ENCODE measurements at places on chromosomes 2 and 18.

GRCh38 chr2:32496662-32497061 lies 131.2 kb upstream of the TTC27 start:
- DNase-seq = no peak

DNA sequence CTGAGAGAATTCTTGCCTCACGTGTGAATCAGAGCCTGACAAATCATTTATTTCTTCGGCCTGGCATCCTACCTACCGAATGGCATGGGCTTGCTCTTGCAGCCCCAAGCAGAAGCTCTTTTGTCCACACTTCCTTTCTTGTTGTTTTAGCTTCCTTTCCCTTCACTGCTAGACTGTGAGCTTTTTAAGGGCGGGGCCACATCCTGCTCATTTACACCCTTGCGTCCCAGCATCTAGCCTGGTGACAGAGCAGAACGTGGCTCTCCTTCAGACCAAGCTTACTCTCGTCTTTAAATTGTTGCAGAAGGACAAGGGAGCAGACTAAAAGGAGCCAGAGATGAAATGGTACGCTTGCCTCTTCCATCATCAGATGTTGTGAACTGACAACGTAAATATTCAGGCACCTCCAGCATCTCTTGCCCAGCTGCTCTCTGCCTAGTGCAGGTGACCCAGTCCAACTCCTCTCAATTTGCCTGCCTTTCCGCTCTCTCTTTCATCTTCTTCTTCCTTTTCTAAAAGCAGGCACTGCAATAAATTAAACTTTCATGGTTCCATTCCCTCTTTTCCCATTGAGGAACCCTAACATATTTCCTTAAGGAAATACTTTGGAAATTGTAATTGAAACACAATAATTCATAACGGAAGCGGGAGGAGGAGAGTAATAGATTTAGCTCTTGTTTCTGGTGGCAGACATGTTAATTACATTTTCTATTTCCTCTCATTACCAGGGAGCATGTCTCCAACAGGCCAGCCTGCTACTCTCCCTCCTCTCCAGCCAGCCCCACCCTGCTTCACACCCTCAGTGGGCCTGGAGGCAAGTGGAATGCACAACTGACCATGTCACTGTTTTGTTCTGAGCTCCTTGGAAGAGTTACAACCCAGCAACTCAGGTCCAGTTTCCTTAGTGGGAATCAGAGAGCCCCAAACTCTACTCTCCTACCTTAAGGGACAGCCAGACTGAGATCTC lies 228.1 kb upstream of the TRIB2 start:
- DNase-seq = peak; percentile 44

DNA sequence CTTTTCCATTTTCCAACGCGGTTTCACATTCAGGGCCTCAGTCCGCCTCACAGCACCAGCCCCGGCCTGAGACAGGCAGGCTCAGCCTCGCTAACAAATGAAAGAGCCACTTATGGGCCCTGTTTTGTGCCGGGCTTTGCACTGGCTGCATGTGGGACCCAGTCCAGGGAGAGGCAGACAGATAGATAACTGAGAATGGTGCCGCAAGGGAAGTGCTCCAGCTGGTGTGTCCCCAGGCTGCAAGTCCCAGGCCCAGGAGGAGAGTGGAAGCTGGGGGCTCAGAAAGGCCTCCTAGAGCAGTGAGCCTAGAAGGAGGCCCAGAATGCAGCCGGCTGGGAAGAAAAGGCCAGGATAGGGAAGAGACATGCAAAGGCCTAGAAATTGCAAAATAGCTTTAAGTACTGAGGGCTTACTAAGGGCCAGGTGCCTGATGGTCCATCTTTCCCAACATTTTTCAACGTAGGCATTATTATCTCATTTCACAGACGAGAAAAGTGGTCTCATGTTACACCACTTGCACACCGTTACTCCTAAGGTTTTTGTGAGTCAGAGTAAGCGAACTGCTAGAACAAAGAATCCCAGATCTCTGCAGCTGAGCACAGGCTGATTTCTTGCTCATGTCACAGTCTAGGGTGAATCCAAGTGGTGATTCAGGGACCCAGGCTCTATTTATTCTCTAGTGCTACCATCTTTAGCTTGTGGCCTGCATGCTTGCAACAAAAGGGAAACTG lies 26.0 kb downstream of the ADRA2B start:
- no peak for DNase-seq

GRCh38 chr2:18475884-18476283 lies 84.6 kb downstream of the RDH14 start:
- no peak for DNase-seq

DNA sequence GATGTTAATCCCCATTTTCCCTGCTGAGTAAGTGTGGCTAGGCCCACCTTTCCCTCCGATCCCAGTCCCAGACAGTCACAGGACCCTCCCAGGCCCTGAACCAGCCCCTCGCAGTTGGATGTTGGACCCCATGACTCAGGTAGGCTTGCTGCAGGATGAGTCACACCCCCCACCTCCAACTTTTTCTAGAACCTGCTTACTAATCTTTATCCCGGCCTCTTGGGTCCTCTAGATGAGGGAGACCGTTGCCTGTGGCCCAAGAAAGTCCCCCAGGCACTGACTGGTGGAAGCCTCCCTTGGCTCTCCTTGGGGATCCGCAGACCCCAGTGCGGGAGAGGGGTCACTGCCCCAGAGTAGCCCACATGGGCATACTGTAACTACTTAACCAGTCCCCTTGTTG lies 98.5 kb downstream of the SMAD7 start:
- no peak for DNase-seq

DNA sequence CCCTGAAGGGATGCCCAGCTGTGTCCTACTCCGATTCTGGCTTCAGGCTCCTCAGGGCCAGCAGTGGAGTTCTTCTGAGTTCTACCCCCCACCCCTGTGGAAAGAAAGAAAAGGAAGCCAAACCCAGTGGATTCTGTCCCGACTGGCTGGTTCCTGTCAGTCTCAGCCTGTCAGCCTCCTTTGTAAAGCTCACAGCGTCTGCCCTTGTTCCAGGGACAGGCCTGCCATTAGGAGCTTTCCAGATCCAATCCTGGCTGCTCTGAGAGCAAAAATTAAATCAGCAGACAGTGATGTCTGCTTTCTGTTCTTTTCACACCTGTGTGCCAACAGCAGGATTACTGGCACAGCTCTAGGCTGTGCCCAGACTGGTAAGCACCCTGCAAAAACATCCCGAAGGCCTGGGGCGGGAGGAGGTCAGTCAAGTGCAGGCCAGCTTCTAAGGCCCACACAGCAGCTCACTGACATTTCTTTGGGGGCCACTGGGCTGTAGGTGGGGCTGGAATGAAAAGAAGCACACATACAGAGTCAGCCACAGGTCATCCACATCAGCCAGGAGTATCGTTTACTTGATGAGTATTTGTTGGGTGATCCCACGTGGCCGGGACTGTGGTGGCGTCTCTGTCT lies 69.1 kb downstream of the EHD3 start:
- no peak for DNase-seq

GRCh38 chr2:168233166-168233565 lies 14.2 kb downstream of the STK39 start:
- DNase-seq = no peak

GRCh38 chr2:160343404-160343803 lies 143.3 kb upstream of the ITGB6 start:
- no peak for DNase-seq

DNA sequence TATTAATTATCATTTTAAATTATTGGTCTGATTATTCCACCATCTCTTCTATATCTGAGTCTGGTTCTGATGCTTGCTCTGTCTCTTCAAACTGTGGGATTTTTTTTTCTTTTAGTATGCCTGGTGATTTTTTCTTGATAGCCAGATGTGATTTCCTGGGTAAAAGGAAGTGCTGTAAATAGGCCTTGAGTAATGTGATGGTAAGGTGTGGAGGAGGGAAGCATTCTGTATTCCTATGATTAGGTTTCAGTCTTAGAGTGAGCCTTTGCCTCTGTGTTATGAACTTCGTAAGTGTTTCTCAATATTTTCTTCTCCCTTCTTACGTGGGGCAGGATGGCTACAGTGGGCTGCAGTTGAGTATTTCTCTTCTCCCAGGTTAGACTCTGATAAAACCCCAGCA lies 103.0 kb downstream of the EHBP1 start:
- no peak for DNase-seq

GRCh38 chr18:36580874-36581750 lies 247.7 kb downstream of the TPGS2 start:
- DNase-seq = no peak

DNA sequence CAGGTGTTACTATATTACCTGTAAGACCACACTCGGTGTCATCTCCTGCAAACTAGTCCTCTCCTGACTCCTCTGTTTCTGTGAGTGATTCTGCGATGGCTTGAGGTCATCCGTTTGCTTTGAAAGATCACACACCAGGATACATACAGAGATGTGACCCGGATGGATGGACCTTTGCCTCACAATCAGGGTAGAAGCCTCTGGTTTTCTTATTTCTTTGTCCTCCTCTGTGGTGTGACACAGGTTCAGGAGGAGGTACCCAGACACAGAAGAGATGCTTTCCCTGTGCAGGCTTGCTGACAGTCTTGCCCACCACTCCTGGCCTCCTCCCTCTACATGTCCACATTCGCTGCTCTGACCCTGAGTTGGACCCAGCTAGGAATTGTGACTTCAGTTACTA lies 34.6 kb downstream of the PSD4 start:
- no peak for DNase-seq

GRCh38 chr2:48483506-48483905 lies 46.4 kb upstream of the STON1 start:
- DNase-seq = no peak

DNA sequence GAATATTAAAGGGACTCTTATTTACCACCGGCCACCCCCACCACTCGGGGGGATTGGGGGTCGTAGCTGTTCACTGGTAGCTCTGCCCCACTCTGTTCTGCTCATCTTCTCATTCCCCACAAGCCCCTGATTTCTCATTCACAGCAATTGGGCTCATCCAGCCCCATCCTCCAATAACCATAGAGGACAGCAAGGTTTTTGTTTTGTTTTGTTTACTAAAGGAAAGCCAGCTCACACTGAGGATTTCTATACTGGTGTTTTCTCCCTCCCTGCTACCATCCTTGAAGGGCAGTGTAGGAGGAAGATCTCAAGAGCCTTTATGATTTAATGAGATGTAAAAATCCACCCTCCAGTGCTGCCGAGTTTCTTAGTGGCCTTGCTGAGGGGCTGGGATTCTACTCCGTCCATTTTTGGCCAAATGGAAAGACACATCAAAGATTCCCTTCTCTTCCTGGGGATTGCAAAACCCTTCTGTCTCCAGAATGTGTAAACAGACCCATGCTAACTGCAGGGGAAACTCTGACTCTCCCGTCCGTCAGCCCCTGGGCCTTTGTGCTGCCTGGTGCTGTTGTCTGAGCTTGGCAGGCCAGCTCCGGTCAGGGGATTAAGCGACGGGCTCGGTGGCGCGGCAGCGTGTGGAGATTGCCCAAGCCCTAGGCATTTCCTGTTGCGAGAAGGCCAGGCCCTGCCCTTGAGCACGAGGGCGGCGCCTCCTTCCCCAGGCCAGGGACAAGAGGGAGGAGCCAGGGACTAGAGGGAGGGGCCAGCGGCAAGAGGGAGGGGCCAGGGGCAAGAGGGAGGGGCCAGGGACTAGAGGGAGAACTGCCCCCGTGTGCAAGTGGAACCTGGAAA lies 165.0 kb downstream of the ANTXR1 start:
- DNase-seq = no peak

DNA sequence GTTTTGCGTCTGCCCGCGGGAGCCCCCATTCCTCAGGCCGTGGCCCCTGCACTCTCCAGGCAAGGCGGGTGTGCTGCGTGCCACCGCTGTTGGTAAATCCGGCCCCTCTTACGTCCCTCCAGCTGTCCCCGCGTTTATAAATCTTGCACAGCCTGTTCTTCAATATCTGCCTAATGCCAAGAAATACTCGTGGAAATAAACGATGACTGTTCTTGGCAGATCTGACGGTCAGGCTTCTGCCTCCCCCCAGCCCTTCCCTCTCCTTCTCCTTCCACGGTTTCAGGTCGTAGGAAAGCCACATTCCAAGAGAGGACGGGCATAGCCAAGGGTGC lies 20.5 kb downstream of the ODC1 start:
- DNase-seq = no peak

DNA sequence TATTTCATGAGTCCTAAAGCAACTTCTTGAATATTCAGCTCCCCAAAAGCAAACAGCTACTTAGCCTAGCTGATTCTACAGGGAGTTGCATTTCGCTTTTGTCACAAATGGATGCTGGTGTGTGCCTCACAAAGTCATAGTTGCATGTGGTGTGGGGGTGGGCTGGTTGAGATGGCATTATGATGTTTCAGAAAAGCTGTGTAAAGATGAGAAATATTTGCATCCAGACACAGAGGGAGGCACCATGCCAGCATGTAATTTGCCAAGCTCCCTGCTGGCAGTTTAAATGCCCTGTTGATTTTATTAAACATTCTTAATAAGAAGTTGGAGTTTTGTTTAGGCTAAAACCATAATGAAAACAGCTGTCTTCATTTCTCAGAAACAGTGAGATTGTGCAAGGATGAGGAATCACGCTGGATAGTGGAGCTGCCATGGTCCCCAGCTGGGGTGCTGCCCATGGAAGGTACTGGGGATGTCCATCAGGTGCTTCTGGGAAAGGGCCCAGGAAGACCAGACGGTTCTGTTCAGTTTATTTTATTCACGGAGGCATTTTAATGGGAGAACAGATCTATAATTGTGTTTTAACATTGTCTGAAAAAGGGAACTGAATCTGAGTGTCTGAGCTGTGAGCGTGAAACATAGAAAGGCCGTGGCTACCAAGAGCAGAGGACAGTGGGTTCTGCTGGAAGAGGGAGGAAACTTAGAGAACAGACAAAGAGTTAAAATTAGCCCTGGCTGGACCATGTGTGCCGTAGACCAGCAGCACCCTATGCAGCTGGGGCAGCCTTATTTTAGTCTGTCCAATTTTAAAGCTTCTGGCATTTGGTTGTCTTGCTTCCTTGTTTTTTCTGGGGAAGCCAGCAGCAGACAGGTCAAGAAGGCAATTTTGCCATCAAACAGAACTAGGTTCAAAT lies 177.1 kb downstream of the FAM210A start:
- DNase-seq = no peak

GRCh38 chr18:9700261-9700796 lies 7.8 kb upstream of the RAB31 start:
- no peak for DNase-seq

GRCh38 chr2:140348826-140349225 lies 1568.6 kb upstream of the NXPH2 start:
- DNase-seq = no peak

- no peak for DNase-seq
Measured at GRCh38 chr2:104939570-104940217, 85.8 kb downstream of the POU3F3 start.

- no peak for DNase-seq
Measured at GRCh38 chr2:138060301-138060635, 96.0 kb downstream of the HNMT start.

All from stimulated activated CD4-positive, alpha-beta T cell treated with anti-CD3 and anti-CD28 coated beads, Interleukin-4, amount 100 ng/mL, for 24 hours (primary cell).